Left lobe of liver (tissue), 2 donors: ENCODE measurements at places on chromosomes 11 and 22.

- no peak for DNase-seq
Observed at GRCh38 chr11:115141231-115142114, 362.7 kb downstream of the CADM1 start.

- DNase-seq: no peak
Observed at GRCh38 chr11:97354576-97354975, 964.8 kb downstream of the JRKL start.

GRCh38 chr22:29732883-29733282, 13.1 kb downstream of the CABP7 start:
- DNase-seq: no peak

- peak; percentile 66 for DNase-seq
Observed at GRCh38 chr11:7485186-7486097, at the start of gene OLFML1. TSS of gene OLFML1 (plus strand) at chr11:7485506. CDS start at chr11:7485876, 370 bp downstream.

- DNase-seq: no peak
Observed at GRCh38 chr11:121634889-121635288, 182.1 kb upstream of the SORL1-AS1 start.

- DNase-seq: no peak
Observed at GRCh38 chr22:17880020-17880419, 105.8 kb upstream of the BID start.

DNA sequence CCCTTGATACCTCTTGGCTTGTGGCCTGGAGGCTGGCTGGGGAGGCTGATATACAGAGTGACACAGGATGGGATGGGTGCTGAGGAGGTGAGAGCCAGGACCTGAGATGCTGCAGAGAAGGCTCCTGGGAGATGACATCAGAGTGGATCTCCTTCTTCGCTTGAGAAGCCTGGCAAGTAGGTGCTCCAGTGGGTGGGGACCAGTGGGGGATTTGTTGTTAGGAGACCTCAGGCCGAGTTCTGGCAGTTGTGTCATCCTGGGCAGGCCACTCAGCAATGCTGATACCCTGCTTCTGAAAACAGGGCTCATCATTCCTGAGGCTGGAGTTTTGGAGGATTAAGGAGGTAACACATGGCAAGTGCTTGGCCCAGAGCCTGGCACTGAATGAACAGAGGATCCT, 1.9 kb upstream of the NDUFV1 start:
- no peak for DNase-seq

- no peak for DNase-seq
Observed at GRCh38 chr11:26675233-26675928, 46.5 kb downstream of the SLC5A12 start.

DNA sequence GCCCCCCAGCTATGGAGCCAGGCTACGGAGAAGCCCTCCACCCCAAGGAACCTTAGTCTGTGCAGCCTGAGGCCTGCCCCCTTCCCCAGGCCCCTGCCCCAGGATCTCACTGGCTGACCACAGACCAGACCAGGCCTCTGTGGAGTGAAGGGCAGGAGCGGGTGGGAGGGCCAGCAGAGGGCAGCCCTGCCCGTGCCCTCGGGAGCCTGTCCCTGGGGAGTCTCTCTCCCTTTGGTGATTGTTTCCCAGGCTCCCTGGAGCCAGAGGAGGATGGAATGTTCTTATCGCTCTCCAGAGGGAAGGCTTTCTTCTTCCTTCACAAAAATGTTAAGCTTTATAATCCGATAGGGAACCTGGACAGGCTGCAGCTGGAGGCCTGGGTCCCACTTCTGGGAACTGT, 455.3 kb downstream of the SOX6 start:
- no peak for DNase-seq

DNA sequence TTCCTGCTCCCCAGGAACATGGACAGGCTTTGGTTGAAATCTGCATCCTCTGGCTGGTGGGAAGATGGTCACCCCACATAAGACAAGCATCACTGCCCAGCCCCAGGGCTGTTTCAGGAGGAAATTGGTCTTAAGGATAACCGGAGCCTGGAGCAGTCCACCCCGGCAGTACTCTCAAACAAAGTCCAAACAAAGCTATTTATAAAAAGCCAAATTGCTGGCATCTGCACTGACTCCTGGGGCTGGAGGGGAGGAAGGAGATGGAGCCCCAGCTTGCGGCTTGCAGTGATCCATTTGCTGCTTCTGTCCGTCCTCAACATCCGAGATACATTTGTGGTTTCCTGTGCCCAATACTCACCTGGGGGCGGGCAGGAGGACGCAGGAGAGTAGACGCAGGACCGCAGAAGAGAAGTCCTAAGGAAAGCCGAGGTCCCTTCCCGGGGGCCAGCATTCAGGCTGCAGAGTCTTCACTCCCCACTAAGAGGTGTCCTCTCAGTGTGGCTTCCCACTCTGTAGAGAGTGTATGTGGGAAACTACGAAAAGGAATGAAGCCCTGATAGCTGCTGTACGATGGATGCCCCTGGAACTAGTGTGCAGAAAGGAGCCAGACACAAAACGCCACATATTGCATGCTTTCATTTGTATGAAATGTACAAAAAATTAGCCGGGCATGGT, 107.3 kb upstream of the FGF3 start:
- DNase-seq: no peak

DNA sequence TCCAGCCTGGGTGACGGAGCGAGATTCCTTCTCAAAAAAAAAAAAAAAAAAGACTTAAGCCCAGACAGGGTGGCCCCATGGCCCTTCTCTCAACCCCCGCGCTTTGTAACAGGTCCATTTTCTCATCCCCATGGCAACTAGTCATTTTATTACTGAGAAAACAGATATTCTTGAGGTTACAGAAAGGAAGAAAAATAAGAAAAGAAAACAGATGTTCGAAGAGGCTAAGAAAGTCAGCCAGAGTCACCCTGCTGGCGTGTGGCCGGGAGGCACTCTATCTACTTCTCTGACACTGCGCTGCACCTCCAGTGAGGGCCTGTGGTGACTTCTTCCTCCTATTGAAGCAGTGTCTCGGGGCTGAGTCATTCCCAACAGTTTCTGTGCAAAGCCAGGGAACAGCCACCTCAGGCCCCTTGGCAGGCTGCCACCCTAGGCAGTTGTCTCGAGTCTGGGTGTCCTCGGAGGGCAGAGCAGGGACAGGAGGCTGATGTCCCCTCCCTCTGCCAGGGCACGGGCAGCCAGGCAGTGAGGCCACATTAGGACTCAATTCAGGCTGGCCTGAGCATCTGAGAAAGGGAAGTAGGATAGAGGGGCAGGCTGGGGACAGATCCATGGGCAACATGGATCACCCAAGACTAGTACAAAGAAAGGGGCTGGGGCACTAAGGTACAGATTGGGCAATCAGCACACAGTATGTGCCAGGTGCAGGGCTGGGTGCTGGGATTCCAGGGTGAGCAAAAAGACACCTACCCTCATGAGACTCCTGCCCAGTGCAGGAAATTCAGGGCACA, 16.4 kb upstream of the SYVN1 start:
- peak; percentile 90 for DNase-seq

DNA sequence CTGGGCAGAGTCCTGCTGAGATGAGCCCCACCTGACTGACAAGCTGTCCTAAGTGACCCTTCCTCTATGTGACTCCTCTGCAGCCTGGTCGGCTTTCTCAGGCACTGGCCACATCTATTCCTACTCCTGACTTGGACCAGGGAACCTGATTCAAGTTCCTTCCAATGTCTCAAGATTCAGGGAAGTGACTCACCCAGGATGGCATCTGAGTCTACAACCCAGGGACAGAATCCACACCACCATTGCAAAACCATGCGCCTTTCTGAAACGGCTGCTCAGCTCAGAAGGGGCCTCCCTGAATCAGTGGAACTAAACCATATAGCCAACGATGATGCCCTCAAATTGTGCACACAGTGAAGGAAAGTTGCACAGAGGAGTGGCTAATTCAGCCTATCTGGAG, 63.9 kb upstream of the CSNK2A3 start:
- DNase-seq: no peak

- DNase-seq: no peak
Observed at GRCh38 chr11:58392746-58393145, 13.9 kb downstream of the OR5B3 start.

DNA sequence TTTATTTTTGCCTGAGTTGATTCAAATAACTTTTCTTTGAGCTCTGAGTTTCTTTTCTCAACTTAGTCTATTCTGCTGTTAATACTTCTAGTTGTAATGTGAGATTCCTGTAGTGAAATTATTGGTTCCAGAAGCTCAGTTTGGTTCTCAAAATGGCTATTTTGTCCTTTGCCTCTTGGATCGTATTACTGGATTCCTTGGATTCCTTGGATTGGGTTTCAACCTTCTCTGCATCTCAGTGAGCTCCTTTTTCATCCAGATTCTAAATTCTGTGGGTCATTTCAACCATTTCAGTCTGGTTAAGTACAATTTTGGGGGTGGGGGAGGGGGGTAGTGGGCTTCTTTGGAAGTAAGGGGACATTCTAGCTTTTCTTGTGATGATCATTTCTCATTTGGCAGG, 341.1 kb upstream of the CNTN5 start:
- no peak for DNase-seq

DNA sequence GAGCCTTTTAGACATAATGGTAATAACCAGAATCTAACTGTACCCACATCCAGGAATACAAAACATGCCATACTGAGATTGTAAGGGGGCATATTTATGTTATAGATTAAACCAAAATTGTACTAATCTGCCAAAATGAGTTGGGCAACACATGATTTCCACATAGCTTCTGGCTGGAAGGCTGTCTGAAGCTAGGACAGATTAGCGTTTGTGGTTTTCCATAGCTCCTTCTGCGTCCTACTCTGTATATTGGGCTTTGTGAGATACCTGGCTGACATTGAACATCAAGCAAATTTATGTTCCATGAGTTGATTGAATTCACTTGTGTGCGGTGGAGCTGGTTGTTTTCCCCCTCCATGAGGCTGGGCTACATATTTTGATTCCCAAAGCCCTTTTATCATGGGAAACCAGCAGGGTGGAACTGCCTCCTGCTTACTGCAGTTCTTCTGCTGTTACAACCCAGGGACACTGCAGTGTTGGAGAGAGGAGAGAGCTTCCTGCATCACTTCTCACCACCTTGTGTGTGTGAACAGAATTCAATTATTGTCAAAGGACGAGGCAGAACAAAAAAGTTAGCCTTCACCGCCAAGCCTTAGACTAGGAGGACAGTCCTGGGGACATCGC, 114.9 kb downstream of the C11orf91 start:
- no peak for DNase-seq

DNA sequence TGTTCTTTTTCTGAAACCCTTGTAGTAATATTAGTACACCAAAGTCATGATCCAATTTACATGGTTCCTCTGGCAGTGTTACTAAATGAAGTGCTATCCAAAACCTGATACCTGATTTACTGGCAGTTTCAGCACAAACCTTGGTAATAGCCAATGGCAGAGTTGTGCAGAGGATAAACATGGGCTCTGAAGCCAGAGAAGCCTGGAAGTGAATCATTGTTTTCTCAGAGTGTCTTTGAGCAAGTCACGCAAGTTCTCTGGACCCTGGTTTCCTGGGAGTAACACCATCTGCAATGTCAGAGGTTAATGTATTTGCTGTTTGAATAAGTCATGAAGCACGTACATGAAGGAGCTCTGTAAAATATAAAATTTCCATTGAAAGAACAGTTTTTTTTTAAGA, 222.3 kb upstream of the NARS2 start:
- DNase-seq: no peak

DNA sequence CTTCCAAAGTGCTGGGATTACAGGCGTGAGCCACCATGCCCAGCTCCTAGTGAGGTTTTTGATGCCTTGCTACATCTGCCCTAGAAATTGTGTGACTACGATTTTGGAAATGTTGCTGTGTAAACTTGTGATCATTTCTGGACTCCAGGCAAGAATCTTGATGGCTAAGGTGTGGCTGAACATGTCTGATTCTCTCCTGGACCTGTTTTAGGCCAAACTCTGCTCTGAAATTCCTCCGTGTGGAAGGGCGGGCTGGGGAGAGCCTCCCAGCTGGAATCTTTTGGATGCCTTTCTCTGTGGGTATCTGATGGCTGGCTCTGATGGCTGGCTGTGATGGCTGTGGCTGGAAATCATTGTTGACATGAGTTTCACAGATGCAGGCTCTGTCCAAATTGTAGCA, 8.2 kb downstream of the PNPLA3 start:
- no peak for DNase-seq

- DNase-seq: no peak
Observed at GRCh38 chr11:88801484-88802123, 264.2 kb downstream of the GRM5 start.

DNA sequence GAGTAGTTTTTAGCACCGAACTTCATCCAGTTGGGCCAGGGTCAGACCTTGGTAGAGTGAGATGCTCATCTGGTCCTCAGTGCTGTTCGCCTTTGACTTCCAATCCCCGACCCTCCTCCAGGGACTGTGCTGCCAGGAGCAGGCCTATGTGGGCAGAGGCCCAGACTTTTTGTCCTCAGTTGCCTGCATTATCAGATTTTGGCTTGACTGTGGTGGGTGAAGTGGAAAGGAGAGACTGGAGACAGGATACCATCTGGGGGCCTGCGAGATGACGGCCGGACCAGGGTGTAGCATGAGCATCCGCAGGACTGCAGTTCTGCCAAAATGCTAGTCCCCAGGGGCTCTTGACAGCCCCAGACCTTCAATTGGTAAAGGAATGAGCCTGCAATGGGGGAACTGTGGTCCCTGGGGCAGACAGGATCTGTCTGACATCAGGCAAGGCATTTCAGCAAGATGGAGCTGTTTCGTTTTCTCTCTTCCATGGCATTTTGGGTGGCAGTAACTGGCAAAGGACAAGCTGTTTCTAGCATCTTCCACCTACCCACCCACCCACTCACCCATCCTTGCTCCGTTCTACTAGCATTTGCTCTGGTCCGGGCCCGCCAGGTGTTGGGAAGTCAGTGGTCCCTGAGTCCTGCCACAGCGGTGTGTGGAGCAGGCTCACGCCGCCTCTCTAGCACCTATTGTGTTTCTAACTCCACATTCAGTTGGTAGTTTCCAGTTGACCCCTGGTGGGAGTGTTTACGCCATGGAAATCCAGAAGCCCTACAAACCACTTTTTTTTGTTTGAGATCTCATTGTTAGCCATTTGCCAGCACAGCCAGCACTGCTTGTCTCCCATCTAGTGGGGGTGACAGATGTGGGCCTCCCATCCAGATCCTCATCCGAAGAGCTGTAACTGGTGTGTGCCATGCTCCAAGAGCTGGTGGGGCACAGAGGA, 53.5 kb downstream of the OTOG start:
- peak; percentile 35 for DNase-seq

DNA sequence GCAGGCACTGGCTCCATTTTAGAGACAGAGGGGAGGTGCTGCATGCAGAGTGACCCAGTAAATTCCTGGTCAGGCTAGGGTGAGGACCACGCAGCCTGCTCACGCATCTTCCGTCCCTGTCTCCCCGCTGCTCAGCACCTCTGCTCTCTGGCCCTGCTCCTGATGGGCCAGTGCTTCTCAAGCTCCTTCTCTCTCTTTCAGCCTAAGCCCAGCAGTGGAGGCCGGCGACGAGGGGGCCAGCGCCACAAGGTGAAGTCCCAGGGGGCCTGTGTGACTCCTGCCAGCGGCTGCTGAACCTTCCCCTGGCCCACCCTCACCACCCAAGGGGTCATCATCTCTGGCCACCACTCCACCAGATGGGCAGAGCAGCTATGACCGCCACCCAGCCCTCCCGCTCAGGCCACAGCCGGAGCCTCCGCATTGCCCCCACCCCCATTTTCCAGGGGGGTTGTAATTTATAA, 24.7 kb downstream of the GTPBP1 start:
- no peak for DNase-seq
